Amniotic stem cell (primary cell): ENCODE measurements at places on chromosomes 2 and 18.

GRCh38 chr2:85828725-85829124 is 60.1 kb downstream of the ST3GAL5 start:
- DNase-seq, result no peak

- DNase-seq, result no peak
These were observed 28.5 kb downstream of the CCDC88A start for GRCh38 chr2:55391155-55391554.

DNA sequence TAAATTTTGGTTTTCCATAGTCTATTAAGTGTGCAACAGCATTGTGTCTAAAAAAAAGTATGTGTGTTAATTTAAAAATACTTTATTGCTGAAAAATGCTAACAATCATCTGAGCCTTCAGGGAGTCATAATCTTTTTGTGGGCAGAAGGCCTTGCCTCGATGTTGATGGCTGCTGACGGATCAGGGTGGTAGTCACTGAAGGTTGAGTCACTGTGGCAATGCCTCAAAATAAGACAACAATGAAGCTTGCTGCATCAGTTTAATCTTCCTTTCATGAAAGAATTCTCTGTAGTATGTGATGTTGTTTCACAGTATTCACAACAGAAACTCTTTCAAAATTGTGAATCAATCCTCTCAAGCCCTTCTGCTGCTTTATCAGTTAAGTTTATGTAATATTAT is 31.3 kb downstream of the HDHD2 start:
- no peak for DNase-seq

DNA sequence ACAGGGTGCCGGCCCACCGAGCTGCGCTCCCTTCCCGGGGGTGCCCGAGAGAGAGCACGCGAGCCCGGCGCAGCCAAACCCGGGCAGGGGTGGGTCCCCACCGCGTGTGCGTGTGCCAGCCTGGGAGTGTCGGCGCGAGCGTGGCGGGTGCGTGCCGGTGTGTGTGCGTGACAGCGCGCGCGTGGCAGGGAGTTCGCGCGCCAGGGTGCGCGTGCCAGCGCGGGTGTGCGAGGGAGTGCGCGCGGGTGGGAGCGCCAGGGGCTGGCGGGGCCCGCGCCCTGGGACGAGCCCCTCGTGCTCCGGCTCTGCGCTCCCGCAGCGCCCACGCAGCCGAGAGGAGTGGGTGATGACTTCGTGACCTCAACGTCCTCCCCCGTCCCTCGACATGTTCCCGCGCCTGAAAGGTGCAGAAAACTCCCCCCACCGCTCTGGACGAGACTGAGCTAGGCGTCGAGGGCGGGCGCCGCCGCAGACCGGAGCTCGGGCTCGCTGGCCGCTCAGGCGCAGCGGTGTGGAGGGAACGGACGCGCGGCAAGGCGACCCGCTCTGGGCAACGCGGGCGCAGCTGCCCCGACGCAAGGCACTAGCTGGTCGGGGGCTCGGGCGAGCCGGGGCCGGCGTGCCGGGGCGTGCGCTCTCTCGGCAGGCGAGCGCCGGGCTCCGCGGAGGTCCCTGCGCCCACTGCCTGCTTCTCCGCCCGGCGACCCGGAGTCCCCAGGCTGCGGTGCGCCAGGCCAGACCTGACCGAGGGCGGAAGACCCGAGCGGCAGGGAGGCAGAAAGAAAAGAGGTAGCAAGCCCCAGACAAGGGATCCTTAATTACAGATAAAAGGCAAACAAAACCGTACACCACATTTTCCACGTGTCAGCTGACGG is 582.8 kb downstream of the ZEB2 start:
- no peak for DNase-seq

- DNase-seq, result no peak
These were observed 14.8 kb upstream of the LGALSL start for GRCh38 chr2:64439194-64439593.

- DNase-seq, result no peak
These were observed 27.3 kb downstream of the ZAP70 start for GRCh38 chr2:97740590-97741182.

GRCh38 chr2:75462721-75463120 is 98.0 kb downstream of the EVA1A start:
- no peak for DNase-seq

- no peak for DNase-seq
These were observed 59.1 kb downstream of the NYAP2 start for GRCh38 chr2:225458431-225459117.

- no peak for DNase-seq
These were observed 7.3 kb downstream of the ZNF516 start for GRCh38 chr18:76487782-76488181.

- no peak for DNase-seq
These were observed 4.1 kb upstream of the CD8A start for GRCh38 chr2:86794861-86795260.

DNA sequence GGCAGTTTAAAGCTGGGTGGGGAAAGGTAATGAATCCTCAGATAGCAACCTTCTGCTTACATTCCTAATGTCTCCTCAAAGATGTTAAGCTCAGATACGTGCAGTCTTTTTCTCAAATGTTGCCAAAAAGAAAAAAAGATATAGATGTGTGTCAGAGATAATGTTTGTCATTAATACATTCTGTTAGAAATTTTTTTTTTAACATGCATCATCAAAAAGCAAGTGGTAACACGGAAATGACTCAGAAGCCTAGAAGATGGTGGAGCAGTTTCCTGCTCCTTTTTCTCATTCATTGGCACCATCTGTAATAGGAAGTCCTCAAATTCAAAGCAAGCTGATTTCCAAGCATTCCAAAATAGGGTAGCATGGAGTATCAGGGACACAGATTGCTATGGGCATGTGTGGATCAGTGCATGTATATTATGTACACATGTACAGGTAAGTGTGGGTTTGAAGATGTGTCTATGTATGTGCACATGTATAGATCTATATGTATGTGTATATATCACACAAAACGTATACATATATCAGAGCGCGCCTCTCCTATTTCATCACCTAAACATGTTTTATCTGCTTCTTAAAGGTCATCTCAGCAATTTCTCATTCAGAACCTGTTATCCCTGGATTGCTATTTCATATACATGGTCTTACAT is 79.9 kb upstream of the ITGB6 start:
- no peak for DNase-seq

DNA sequence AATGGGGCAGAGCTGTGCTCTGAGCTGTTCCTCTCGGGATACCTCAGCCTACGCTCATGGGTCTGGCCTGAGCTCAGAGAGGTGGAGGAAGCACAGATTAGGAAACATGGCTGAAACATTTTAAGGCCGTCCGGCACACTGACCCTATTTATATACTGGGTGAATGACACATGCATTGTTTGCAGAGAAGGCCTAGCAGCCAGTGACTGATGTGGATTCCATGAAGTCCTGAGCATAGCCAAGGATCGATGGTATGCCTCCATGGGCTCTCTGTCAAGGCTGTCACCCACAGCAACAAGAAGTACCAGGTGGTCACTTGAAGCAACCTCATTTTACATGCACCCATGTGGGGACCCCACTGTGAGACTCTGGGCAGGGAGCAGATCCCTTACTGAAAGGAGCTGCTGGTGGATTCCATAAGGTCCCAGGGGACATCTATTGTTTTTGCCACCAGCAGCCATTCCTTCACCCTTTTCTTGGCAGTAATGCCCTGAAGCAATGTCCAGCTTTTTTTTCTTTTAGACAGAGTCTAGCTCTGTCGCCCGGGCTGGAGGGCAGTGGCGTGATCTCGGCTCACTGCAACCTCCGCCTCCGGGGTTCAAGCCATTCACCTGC is 8.4 kb downstream of the PTMA start:
- no peak for DNase-seq

- DNase-seq, result no peak
These were observed 35.7 kb downstream of the WDR43 start for GRCh38 chr2:28930205-28930604.

GRCh38 chr2:20578266-20578894 is 72.5 kb downstream of the HS1BP3 start:
- no peak for DNase-seq

- no peak for DNase-seq
These were observed 18.9 kb upstream of the DPP4 start for GRCh38 chr2:162092658-162093556.

GRCh38 chr2:45353879-45354278 is 257.2 kb downstream of the SRBD1 start:
- DNase-seq, result peak; percentile 51

- peak; percentile 32 for DNase-seq
These were observed 184.0 kb upstream of the PID1 start for GRCh38 chr2:229454934-229455631.

GRCh38 chr18:42976869-42977590 is 138.5 kb downstream of the RIT2 start:
- no peak for DNase-seq

GRCh38 chr2:9150568-9150900 is 56.1 kb upstream of the ASAP2 start:
- no peak for DNase-seq

- DNase-seq, result no peak
These were observed 1441.6 kb downstream of the SUCLG1 start for GRCh38 chr2:83017366-83018090.
